ENCODE measurements at places on chromosomes 2 and 18.

GRCh38 chr2:157438863-157439823 lies 4.7 kb downstream of the CYTIP start:
- peak; percentile 72 for DNase-seq

DNA sequence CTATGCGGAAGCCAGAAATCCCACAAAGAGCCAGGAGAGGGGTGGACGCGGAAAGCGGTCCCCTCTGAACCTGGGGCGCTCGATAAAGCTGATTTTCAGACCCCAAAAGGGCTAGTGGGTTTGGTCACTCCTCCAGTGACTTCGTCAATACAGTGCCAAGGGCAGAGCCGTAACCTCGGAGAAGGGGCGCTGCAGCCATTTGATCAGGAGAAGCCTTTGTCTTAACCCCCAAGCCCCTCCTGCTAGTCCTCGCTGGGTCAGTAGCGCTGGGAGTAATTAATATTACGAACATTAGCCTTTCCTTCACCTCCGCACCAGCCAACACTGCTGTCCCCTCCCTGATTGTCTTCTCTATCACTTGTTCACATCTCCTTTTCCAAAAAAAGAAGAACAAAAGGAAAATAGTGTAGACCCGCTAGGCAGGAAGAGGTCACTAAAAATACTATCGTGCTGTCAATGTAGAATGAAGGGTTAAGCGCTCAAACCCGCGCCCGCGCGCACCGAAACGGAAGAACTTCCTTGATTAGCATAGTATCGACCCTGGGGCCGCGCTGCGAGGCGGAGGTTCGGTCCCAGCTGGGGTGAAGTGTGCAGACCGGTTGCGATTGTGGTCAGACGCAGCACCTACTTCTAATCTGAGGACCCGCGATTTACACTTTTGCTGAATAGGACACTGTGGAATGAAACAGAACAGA lies 63.2 kb upstream of the MAPRE2 start:
- no peak for DNase-seq

GRCh38 chr2:237149425-237149824 lies 63.7 kb downstream of the COPS8 start:
- no peak for DNase-seq

DNA sequence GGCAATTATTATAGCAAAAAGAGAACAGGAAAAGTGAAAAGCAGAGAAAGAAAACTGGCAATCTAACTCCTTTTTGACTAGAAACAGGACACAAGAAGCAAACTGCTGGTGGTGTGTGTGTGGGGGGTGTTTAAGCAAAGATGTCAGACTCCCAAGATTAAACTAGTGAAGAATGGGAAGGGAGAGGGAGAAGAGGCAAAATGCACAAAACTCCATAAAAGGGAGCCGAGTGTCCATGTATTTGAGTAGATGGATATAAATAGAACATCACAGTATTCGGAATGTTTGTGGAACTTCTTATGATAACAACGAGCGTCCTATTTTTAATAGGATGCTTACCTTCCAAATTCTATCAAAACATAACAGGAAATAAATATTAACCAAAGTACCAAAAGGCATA lies 179.8 kb upstream of the TRIB2 start:
- no peak for DNase-seq

GRCh38 chr2:113986762-113987290 lies 96.9 kb downstream of the ACTR3 start:
- no peak for DNase-seq

DNA sequence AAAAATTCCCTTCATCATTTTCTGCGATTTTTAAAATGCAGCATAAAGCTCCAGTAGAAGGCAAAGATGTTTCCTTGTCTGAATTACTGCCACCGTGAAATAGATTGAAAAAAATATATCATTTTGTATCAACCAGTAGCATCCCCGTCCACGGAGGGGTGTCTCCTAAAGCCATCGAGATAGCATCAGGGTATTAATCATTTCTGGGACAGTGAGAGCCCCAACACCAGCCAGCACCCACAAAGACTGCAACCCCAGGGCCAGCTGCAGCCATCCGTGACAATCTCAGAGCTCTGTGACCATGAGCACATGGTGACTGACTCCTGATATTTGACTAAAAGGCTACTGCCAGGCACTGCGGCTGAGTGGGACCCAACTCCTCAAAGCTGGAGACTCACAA lies 64.1 kb upstream of the SIX3 start:
- DNase-seq: no peak

DNA sequence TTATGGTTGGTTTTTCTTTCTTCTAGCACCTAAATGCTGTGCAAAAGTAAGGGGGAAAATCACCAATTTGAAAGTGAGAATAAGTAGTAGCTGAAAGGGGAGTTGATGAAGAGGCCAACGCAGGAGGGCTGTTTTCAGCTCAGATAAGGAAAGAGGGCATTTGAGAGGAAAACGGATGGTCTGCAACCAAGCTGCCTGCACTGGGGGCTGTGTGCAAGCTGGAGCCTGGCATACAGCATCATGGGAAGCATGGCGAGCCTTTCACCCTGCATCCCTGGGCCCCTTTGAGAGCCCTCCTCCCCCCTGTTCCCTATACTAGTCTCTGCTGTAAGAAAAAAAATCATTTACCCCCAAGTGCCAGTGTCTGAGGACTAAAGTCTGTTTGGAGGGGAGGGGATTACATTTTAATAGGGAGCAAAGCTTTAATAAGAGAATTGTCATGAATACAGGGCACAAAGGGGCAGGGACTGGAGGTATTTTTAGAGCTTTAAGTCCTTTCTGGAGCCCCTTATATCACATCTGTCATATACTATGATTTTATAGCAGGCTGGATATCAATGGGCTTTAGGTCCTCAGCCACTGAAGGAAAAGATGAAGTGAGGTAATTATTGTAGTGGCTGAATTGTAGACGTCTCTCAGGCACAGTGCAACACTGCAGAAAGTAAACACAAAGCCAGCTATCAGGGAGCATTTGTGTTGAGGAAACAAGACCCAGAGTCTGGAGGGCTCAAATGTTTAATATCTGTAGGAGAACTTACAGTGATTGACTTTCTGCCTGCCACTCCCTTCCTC lies 120.7 kb downstream of the FSHR start:
- no peak for DNase-seq

DNA sequence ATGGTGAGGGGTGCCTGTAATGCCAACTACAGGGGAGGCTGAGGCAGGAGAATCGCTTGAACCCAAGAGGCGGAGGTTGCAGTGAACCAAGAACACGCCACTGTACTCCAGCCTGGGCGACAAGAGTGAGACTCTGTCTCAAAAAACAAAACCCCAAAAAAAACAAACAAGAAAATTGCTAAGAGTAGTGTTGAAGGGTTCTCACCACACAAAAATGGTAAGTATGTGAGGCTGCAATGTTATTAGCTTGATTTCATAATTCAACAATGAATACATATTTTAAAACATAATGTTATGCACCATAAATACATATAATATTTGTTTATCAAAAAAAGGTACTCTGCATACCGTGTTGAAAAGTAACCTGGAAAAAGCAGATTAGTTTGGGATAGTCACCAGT lies 45.8 kb downstream of the PSMG2 start:
- peak; percentile 16 for DNase-seq

GRCh38 chr2:47654790-47655562 lies 128.0 kb upstream of the MSH6 start:
- no peak for DNase-seq

- no peak for DNase-seq
These were observed 3.2 kb upstream of the FAM98A start for GRCh38 chr2:33602201-33602830.

- peak; percentile 79 for DNase-seq
These were observed 25.4 kb downstream of the SP100 start for GRCh38 chr2:230441227-230441897.

GRCh38 chr2:224671731-224672130 lies 44.4 kb downstream of the CCDC195 start:
- no peak for DNase-seq

- DNase-seq: no peak
These were observed 7.5 kb upstream of the KCNG2 start for GRCh38 chr18:79789901-79790890.

DNA sequence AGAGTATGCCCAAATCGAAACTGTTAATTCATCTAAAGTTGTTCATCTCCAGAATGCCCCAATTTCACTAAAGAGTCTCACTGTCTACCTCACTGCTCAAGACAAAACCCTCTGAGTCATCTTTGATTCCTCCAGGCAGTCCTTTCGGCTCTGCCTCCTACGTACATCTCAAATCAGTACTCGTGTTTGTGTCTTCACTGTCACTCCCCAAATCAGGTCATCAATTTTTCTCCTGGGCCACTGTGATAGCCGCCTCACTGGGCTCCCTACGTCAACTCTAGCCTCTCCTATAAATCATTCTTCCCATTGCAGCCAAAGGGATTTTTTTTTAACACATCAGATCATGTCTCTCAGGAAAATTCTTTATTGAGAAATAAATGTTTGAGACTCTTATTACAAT lies 42.1 kb upstream of the TTC39C start:
- no peak for DNase-seq

- no peak for DNase-seq
These were observed 8.6 kb upstream of the CNDP1 start for GRCh38 chr18:74525741-74526140.

DNA sequence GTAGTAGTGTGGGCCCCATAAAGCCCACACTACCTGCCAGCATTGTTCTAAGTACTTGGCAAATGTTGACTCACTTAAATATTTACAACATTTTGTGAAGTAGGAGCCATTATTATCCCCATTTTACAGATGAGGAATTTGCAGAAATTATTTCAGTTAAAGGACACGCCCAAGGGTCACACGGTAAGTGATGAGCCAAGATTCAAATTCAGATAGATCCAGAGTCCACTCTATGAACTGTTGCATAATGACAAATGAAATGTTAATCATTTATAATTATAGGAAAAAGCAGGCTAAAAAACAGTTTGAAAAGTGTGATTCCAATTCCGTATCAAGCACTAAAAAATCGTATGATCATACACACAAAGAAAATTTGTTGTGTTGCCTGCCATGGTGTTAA lies 108.4 kb downstream of the MDH1 start:
- no peak for DNase-seq

DNA sequence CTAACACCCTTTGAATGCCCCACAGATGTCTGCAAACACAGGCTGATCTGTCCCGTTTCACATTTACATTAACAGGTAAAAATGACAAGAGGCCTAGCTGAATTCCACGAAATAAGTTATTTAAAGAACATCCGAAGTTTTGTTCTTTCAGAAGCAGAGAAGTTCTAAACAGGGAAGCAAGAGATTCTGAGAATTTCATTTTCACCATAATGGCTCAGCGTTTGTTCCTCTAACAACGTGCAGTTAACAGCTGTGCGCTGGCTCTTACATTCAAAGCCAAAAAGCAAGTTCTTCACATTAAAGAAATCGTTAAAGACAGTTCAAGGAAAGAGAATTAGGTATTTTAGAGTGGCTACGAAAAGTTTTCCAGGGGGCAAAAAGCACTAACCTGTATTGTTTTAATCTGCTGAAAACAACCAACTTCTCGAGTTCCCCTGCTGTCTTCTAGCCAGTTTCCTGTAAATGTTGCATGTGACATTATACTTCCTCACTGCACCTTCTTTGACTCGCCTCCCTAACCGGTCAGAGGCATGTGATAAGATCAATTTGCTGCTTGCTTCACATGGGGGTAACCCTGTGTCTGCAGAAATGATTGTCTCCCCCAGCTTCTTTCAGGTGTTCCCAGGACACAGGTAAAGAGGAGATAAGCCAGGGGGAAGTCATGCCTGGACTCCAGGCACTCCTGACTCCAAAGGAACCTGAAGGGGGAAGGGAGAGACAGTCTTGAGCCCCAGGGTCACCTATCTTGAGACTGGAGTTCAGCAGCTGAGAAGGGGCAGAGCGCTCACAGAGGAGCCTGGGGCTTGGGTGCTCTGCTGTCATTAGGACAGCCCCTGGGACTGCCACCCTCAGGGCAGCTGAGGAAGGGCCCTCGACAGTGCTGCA lies 36.8 kb upstream of the WIPF1 start:
- peak; percentile 37 for DNase-seq

GRCh38 chr2:195602687-195603086 lies 54.3 kb upstream of the SLC39A10 start:
- no peak for DNase-seq

GRCh38 chr2:108304975-108305374 lies 16.3 kb downstream of the SULT1C2 start:
- DNase-seq: no peak

- DNase-seq: no peak
These were observed 25.9 kb downstream of the THADA start for GRCh38 chr2:43569921-43570320.

GRCh38 chr2:102421890-102422759 lies 835 bp upstream of the IL18RAP start:
- DNase-seq: no peak

DNA sequence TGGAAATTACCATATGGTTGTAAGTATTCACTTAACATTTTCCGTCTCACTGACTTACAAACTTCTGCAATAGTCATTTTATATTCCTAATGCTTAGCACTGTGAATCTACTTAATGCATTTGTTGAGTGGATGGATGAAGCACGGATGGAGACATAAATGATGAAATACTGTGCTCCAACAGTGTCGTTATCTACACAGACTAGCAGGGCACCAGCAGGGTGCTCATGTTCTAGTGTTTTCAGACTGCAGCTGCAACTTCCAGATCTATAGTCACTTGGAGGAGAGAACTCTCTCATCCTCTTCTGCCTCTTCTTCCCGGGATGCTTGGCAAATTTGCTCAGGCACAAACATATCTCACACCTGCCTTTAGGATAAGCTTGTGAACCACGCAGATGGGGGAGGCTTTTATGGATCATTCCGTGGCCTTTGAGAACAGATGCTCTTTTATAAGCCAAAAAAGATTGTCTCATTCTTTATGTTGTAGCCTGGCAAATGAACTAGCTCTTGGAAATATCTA lies 797.7 kb downstream of the MBD2 start:
- DNase-seq: no peak

DNA sequence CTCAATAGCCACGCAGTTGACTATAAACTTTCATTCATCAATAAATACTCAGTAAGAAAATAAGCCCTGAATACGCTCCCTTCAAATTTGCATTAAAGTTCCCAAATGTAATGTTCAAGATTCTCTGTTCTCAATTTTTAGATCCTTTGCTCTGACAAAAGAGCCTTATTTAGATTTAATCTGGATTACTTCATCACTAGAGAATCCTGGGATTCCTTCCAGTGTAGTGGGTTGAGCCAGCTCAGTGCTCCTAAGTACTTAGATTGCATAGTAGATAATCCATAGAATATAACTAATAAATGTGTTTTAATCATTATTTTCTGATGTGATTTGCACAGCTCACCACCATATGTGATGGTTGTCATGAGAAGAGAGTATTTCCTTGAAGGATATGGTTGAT lies 1286.2 kb downstream of the SUCLG1 start:
- DNase-seq: peak; percentile 5

DNA sequence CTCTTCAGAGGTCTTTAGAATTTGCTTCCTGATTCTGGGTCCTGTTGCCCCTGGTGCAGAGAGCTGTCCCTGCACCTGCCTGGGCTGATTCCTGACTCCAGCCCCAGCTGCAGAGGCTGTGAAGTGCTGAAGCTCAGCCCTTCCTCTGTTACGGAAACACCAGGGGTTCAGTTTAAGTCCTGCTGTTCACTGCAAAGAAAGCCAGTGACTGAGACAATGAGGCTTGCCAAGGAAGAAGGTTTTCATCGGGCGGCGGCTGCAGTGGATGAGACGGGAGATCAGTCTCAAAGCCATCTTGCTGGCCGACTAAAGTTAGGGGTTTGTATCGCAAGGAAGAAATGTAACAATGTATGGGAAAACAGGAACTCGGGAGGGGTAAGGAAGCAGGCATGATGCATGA lies 142.4 kb upstream of the ZNF236 start:
- DNase-seq: no peak

Data from fibroblast of the aortic adventitia (primary cell).